IMR-90 (cell line): ENCODE measurements at places on chromosomes 7 and 10.

DNA sequence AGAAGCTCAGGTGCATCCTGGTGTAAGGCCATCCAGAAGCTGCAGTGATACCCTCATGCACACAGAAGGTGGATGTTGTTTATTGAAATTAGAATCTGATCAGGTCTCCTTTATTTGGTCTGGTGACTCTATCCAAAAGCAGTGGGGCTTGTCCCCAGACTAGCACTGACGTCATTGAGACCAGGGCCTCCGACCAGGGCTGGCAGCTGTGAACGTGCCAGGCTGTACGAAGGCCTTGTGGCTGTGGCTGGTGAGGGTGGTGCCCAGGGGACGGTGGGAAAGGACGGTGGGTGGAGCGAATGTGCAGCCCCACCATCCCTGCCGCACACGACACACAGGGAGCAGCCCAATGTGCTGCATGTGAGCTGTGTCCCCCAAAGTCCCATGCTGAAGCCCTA, 160.0 kb downstream of the ADARB2 start:
- no peak for DNase-seq

DNA sequence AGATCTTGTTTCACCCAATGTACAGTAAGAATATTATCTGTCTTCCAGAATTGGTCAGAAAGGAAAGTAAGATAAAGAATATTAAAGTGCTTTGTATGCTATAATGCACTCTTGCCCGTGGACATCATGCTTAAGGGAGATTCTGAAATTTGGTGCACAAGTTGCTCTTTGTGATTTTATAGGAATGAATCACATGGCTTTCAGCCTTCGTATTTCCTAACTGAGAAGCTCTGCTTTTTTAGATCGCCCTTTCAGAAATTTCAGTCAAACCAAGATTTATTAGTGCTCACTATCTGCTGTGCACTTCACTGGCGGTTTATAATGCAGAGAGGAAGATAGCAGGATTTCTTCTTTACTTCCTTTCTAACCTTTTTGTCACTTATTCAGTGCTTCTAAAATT, 1248.5 kb upstream of the LRRN3 start:
- no peak for DNase-seq

- no peak for DNase-seq
Measured at GRCh38 chr10:59435707-59436106, 73.4 kb upstream of the FAM13C start.

- DNase-seq, result no peak
Measured at GRCh38 chr7:2193575-2194305, 39.0 kb downstream of the MAD1L1 start.

DNA sequence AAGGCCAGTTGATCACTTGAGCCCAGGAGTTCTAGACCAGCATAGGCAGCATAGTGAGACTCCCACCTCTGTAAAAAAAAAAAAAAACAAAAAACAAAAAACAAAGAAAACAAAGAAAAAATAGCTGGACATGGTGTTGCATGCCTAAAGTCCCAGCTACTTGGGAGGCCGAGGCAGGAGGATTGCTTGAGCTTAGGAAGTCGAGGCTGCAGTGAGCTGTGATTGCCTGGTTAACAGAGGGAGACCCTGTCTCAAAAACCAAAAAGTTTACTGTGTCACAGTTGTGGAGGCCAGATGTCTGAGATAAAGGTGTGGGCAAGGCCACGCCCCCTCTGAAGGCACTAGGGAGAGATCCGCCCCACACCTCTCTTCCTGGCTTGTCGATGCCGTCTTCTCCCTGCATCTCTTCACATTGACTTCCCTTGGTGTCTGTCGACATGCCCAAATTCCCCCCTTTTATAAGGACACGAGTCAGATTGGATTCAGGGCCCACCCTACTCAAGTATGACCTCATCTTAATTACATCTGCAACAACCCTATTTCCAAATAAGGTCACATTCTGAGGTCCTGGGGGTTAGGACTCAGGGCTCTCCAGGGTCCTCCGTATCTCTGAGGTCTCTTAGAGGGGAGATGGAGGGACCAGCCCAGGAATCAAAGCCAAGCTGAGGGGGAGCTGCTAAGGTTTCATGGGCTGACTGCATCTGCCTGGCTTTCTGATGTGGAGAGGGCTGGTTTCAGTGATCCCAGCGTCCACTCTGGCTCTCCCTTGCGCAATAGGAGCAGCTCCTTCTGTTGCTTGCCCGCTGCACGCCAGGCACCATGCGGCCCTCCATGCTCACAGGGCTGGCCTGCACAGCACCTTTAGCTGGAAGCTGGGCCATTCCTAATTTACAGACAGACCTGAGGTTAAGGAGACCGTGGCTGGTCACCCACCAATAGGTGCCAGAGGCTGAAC, 23.1 kb downstream of the AGAP3 start:
- no peak for DNase-seq

DNA sequence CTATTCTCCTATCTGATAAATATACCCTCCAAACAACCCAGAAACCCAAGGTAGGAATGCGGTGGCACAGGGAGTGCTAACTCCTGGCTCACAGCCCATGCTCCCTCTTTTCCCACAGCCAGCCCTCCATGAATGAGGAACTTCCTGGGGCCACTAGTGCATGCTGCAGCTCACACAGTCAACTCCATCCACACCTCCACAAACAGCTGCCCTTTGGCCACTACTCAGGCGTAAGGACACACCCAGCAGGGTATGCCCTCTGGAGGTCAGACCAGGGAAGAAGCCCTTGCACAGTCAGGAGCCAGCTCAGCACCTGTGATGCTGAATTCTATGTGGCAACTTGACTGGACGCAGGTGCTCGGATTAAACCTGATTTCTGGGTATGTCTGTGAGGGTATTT, 85.2 kb upstream of the PIK3CG start:
- no peak for DNase-seq

DNA sequence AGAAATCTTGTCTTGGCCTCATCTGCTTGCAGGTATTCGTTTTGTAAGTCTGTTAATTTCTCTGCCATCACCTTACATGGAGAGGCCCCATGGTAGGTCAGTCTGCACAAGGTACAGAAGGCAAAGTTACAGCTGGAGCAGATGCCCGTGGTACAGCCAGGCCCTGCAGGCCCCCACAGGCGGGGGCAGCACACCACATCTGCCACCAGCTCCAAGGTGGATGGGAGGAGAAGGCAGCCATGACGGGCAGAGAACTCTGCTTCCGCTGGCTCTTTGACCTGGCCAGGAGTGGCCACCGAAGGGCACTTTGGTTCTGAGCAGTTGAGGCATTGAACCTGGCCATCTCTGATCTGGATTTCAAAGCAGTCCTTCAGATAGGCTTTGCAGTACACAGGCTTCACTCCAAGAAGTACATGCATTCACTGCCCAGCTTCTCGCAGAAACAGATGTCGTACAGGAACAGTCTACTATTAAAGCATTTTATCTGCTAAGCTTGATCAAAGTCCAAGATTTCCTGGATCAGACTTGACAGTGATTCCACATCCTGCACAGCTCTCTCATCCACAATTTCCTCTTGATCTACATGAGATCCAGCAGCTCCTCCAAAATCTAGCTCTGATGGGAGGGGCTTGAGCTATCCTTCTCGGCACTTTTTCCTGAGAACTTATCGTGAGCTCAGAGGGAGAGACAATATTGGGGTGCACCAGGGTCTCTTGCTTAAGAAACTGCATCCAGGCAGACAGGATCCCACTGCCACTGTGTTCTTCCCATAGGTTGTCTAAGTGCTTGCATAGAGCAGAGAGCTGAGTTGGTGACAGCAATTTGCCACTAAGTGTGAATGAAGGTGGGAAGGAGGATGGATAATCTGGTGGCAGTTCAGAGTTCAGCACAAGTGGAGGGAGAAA, 120.7 kb downstream of the TRRAP start:
- no peak for DNase-seq

- DNase-seq, result peak; percentile 26
Measured at GRCh38 chr7:27119412-27119911, 11.1 kb downstream of the HOXA4 start.

DNA sequence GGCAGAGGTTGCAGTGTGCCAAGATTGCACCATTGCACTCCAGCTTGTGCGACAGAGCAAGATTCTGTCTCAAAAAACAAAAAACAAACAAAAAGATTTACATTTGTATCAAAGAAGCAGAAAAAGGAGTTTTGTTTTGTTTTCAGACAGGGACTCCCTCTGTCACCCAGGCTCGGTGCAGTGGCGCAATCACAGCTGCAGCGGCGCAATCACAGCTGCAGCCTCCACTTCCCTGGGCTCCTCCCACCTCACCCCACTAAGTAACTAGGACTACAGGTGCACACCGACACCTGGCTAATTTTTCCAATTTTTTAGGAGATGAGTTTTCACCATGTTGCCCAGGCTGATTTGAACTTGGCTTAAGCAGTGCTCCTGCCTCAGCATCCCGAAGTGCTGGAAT, 1.8 kb downstream of the ARMC10 start:
- no peak for DNase-seq

DNA sequence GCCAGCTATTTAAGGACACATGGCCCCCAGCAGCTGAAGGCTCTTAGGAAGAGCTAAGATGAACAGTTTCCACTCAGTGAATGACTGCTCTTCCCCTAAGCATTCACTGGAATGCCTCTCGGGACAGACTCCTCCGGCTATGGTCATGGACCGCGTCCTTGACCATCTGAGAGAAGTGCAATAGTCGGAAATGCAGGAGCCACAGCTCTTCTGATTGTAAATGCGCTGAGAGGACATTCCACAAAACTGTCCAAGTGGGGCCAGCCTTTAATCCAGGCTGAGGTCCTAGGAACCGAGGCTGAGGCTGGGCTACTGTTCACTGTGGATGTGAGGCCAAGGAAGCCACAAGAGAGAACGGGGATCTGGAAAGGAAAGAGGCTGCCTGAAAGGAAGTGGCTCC, 162.0 kb upstream of the TMEM72 start:
- DNase-seq, result no peak

GRCh38 chr7:19305698-19306097, 160.5 kb upstream of the FERD3L start:
- DNase-seq, result no peak

- DNase-seq, result peak; percentile 58
Measured at GRCh38 chr10:79445977-79446757, 743 bp upstream of the ZCCHC24 start.

- peak; percentile 82 for DNase-seq
Measured at GRCh38 chr10:73095481-73096021, 1.1 kb downstream of the P4HA1 start.

- DNase-seq, result peak; percentile 84
Measured at GRCh38 chr10:103861505-103861904, 6.1 kb upstream of the SH3PXD2A start.

GRCh38 chr7:2109936-2110609, 122.7 kb downstream of the MAD1L1 start:
- peak; percentile 96 for DNase-seq

- DNase-seq, result peak; percentile 85
Measured at GRCh38 chr7:130489140-130489983, 2.5 kb upstream of the MEST start.

DNA sequence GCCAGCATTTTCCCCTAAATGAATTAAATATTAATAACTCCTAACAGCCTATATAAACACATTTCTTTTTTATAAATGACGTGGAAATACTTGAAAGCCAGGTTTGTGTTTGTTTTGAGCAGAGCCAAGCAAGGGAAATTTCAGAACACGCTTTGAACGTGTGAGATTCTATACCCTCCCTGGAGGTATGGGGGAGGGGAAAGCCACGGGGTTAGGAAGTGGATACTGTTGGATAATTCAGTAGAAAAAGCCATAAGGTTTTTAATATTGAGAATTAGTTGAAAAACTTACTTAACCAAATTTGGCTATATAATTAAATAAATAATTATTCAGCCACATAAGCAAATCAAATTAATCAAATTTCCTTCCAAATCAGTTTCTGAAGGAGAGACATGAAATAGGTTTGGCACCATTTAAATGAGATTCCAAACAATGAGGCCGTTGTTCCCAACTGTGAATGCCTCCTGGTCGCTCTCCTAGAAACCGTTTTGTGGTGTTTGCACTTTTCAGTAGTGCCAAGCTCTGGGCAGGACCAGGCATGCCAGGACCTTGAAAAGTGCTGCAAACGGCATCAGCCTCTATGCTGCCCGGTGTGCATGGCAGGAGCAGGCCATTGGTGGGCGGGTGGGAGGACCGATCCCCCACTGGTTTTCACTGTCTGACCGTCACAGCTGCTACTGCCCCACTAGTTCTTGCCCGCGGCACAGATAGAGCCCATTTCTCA, 88.1 kb downstream of the SEPTIN14 start:
- no peak for DNase-seq

DNA sequence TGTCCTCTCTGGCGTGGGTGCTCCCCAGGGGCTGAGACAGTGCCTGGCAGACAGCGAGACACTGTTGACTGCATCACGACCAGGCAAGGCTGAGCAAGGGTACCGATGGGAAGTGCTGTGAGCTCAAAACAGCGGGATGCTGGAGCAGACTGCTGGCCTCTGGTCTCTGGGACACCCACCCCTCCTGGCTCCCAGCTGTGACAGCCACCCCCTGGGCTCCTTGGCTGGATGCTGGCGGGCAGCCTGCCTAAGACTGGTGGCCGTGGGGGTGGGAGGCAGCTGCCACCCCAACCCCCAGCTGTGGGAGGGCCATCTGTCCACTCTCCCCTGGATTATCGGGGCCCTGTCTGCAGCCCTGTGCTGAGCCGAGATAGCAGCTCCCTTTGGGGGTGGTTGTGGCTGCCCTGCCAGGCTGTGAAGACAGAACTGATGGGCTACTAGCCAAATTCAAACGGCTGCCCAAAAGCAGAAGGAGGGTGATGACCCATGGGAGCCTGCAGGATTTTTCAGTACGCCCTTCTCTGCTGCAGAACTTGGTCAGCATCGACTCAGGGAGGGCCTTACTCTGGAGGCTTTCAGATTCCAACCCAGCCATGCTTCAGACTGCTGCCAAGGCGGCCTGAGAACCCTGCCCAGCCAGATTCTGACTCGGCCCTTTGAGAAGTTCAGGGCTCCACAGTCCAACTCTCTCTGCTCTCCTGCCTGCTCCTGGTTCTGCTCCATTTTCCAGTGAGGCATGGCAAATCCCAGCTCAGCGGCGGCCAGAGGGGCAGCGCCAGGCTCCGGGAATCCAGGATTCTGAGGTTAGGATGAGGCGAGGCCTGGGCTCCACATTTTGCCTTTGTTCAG, 125.3 kb downstream of the NEURL1 start:
- no peak for DNase-seq

DNA sequence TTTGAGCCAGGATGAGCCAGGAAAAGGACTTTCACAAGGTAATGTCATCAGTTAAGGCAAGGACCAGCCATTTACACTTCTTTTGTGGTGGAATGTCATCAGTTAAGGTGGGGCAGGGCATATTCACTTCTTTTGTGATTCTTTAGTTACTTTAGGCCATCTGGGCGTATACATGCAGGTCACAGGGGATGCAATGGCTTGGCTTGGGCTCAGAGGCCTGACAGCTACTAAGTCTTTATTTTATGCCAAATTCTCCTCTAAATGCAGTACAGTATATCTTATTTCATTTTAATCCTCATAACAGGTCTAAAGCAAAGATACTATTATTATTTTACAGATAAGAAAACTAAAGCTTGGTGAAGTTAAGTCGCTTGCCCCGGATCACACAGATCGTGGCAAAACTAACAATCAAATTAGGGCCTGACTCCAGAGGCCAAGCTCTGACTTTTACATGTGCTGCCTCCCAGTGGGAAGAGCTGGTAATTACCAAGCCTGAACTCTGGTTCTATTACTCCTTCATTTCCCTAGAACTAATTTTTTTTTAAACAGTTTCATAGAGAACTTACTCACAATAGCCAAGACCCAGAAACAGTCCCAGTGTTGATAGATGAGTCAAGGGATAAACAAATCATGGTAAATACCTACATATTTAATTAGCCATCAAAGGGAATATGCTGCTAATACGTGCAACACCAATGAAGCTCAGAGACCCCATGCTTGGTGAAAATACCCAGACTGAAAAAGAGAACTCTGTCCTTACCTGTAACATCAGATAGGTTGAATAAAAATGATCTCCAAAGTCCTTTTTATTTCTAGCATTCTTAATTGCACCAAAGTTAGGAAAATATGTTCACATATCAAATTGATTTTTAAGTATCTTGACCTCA, 35.4 kb downstream of the C7orf25 start:
- peak; percentile 51 for DNase-seq
